ENCODE measurements at places on chromosomes 7 and 10.

GRCh38 chr7:47827351-47827756 is 120.9 kb downstream of the PKD1L1 start:
- DNase-seq = no peak

DNA sequence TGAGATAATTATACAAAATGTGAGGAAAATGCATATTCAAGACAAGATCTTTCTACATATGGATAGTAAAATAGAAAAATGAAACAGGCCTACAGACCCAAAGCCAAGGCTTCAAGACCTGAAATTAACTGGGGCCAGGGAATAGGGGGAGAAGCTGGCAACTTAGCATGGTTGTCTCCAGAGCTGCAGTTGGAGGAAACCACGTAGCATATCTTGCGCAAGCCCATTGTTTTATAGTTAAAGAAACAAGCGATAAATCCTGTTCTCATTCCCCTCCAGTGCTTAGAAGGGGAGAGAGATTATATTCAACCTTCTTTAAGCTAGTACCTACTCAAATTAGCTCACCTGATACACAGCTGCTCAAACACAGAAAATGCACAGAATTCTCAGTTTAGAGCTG is 197.1 kb downstream of the SORCS1 start:
- DNase-seq = no peak

DNA sequence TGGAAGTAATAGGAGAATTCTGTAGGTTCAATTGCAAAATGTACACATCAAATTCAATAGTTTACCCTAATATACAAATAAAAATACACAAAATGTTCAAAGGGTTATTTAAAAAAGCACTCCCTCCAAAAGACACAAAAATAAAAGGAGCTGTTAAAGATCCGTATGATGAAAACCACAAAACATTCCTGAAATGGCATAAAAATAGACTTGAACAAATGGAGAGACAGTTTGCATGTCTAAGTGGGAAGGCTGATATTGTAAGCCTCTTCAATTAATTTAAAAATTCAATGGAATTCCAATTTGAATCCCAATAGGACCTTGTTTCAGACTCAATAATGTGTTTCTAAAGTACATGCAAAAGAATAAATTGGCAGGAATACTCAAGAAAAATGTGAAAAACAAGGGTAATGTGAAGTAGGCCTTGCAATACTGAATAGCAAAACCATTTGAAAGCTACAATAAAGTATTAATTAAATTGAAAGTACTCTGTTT is 38.0 kb upstream of the INSYN2A start:
- DNase-seq = no peak

DNA sequence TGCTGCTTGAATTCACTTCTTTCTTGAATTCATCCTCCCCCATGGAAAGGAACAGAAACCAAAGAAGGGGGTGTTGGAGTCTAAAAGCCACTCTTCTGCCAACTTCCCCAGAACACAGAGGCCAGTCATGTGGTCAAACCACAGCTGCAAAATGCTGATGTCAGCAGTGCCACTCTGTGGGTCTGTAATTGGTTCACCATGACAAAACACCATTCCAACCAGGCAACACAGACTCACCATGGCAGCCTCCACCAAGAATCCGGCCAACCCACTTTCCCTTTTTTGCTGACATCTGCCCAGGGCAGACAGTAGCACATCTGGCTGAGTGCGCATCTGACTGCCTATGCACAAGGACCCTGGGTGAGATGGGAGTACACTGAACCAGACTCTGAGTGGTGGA is 16.8 kb downstream of the OSBPL3 start:
- no peak for DNase-seq

DNA sequence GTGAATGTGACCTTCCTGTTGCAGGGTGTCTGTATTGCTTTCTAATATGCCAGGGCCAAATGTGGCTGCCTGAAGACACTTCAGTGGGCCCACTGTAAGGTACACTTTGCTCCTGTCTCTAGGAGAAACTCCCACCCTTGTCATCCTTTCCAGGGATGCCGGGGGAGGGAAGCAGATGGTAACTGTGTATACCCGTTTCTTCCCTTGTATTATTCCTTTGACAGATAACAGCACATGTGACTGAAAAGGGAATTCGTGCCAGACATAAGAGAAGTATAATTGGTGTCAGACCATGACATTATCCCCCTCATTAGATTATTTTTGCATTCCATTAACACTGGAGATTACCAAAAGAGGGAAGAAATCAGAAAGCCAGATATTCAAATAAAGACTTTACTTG is 317.7 kb downstream of the CAMK1D start:
- no peak for DNase-seq

GRCh38 chr7:5657901-5658300 is 123.6 kb downstream of the RNF216 start:
- DNase-seq = no peak

All from NCI-H187 (cell line).